ENCODE measurements at places on chromosomes 11 and 22.

GRCh38 chr11:110184456-110184855 lies 91.3 kb downstream of the ZC3H12C start:
- no peak for DNase-seq

DNA sequence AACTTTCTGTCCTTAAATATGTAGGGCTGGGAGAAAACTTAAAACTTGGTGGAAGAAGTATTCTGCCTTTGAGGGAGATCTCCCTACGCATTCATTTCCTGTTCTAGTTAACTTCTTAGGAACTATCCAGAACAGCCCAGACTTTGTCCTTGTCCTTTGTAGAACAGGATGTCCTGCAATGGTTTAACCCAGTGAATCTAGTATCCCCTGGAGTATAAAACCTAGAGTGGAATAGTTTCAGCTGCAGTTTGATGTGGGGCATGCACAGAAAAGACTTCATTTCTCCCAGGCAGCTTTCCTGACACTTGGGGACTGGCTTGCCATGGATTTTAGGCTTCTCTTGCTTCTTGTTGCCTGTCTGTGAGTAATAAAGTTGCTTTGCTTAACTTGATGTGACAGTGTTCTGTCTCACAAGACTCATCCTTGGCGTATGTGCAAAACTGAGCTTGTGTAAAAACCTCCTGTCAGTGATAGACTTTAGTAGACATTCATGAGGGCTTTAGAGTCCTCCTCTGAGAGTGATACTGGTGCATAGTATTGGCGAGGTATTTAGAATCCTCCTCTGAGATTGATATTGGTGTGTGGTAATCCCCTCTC lies 28.2 kb downstream of the ARHGAP42 start:
- DNase-seq, result no peak

DNA sequence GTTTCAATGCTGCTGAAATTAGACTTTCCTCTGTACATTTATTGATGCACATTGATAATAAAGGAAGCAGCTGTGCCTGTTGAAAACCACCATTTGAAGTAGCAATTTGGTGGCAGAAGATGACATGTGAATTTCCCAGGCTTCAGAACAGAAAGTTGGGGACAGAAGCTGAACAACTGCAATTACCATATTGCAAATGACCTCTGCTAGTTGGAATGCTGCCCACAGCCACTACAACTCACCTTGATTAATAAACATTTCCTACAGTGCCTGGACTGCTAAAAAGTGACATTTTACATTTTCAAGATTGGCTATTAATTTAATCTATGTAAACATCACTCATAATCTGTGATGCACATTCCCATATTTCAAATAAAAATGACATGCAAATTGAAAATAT lies 208.6 kb downstream of the LUZP2 start:
- DNase-seq, result no peak

- no peak for DNase-seq
Measured at GRCh38 chr11:47430524-47430923, 4.3 kb upstream of the PSMC3 start.

DNA sequence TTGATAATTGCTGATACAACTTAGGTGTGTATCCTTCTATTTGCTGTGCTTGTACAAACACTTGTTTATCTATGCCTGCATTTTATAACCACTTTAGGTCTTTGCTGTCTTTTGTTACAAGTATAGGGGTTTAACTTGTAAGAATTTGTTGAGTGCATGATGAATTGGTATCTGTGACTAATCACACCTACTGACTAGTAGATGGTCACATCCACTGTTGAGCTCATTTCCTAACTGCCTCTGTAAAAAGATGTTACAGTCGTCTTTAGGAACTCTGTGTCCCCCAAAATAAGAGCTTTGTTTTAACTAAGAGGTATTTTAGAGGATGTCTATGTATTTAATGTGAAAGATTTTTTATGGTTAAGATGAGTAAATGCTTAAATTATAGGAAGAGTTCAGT lies 60.5 kb downstream of the HIPK3 start:
- no peak for DNase-seq

DNA sequence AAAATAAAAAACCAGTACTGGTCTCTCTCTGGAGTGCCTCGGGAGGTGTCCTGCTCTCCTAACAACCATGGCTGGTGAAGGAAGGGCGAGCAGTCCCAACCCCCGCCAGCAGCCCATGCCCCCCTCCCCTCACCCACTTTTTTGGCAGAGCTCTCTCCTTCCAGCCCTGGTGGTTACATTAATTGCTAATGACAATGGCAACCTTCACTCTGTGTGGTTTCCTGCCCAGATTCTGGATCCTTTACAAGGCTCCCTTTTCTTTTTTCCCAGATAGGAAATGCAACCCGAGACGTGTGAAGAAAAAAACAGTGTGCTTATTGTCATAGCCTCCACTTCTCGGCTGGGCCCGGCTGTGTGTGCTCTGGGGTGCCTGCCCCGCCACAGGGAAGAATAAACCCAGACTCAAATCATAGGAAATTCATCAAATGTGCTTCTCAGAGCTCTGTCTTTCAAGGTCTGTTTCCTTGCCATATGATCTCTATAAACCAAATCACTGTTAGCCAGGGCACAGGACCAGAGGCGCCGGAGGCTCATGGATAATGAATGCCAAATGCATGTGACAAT lies 513.0 kb downstream of the SOX6 start:
- no peak for DNase-seq

DNA sequence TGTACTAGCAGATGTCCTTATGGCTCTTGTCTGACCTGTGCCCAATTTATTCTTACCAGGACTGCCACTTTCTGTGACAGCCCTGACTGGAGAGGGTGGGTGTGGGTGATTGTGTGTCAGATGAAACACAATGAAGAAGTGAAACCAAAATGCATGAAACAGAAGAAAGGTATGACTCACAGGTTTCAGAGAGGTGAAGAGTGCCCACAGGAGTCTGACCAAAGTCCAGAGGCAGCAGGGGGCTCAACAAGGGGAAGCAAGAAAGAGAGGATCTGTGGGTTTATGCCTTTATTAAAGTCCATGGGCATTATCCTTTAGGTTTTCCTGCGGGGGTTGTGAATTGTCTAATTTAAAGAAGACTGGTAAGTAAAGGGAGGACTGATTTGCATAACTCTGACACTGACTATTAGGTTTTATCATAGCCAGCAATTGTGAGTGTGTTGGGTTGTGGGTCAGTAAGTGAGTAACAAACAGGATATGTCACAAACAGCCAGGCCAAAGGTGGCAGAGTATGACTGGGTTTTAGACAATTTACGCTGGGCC lies 3.9 kb upstream of the OR4C6 start:
- no peak for DNase-seq

DNA sequence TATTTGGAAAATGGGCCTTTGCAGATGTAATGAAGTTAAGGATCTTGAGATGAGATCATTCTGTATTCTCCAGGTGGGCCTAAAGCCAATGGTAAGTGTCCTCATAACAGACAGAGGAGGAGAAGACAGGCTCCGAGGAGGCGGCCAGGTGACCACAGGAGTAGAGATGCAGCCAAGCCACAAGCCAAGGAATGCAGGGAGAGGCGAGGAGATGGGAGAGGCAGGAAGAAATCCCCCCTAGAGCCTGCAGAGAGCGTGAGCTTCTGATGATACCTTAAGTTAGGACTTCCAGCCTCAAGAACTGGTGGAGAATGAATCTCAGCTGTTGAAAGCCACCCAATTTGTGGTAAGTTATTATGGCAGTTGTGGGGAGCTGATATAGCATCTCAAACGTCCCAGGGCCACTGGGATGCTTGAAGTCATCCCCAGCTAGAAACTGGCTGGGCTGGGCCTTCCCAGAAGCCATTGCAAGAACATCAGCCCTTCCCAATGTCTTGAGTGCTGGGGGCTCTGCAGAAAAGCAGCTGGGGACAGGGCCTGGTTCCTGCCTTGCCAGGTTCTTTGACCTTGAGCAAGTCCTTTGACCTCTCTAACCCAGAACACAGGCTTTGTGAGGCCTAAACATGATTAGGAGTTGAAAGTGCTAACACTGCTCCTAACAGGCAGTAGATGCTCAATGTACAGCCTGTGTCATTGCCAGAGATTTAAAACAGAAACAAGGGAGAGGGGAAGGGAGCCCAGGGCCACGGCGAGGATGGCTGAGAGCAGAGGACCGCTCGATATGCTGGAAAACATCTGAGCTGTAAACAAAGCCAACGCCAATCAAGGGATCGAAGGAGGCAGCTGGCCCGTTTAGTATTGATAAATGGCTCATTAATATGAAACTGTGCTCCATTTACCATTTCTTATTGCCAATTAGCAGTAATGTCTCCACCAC lies 632.3 kb downstream of the TBC1D22A start:
- DNase-seq, result no peak

GRCh38 chr11:62324731-62325556 lies 12.3 kb upstream of the ASRGL1 start:
- peak; percentile 12 for DNase-seq

- DNase-seq, result peak; percentile 61
Measured at GRCh38 chr11:104127828-104128227, 36.1 kb downstream of the PDGFD start.

DNA sequence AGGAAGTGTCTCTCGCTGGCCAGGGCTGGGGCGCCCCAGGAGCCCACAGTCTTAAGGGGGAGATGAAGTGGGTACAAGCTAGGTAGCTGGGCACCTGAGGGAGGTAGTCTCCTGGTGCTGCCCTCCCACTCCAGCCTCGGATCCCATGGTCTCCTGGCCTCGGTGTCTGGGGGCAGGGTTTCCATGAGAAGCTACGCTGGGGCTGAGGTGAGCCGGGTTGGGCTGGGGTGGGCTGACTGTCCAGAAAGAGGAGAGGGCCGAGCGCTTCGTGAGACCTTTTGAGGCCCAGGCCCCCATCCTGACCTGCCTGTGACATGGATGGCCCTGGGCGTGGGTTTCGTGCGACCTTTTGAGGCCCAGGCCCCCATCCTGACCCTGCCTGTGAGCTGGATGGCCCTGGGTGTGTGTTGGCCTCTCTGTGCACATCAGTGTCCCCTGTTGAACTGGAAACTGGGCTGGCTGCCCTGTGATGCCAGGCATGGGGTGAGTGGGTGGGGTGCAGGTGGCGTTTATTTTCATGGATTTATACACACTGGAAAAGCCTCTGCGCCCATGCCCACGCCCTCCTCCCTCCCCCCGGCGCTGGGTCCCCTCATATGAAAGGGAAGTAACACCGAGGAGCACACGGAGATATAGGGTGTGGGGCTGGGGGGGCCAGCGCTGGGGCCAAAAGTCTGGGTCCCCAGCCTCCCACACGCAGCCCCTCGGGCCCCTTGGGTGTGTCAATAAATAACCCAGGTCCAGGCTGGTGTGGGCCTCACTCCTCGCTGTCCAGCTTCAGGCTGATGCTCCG lies 8.6 kb downstream of the AIP start:
- DNase-seq, result no peak

- no peak for DNase-seq
Measured at GRCh38 chr11:105834461-105834860, 187.6 kb downstream of the MSANTD4 start.

GRCh38 chr22:32744176-32744959 lies 57.1 kb upstream of the TIMP3 start:
- DNase-seq, result no peak

DNA sequence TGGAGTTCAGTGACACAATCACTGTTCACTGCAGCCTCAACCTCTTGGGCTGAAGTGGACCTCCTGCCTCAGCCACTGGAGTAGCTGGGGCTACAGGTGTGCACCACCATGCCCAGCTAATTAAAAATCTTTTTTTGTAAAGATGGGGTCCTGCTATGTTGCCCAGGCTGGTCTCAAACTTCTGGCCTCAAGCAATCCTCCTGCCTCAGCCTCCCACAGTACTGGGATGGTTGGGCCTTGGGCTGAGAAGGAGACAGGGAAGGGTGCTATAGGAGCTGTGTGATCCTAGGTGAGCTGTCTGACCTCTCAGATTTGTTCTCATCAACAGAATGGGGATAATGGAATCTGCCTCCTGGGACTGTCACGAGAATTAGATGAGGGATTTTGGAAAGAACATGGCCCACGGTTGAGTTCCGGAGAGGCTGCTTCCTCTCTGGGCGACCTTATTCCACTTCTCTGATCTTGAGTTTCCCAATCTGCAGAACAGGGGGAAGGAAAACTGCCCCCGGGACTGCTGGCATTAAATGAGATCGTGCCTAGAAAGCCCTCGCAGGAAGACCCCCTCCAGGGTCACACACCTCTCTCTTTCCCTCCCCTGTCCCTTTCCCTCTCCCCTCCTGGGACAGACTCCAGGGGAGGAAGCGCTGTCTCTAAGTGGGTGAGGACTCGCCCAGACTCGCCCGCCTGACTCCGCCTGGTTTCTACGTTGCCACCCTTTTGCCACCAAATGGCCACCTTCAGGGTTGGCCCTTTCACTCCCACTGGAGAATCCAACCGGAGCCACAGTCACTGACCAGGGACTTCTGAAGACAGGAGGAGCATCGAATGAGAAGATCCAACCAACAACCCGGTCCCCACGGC lies 50.1 kb downstream of the MCM5 start:
- DNase-seq, result no peak

DNA sequence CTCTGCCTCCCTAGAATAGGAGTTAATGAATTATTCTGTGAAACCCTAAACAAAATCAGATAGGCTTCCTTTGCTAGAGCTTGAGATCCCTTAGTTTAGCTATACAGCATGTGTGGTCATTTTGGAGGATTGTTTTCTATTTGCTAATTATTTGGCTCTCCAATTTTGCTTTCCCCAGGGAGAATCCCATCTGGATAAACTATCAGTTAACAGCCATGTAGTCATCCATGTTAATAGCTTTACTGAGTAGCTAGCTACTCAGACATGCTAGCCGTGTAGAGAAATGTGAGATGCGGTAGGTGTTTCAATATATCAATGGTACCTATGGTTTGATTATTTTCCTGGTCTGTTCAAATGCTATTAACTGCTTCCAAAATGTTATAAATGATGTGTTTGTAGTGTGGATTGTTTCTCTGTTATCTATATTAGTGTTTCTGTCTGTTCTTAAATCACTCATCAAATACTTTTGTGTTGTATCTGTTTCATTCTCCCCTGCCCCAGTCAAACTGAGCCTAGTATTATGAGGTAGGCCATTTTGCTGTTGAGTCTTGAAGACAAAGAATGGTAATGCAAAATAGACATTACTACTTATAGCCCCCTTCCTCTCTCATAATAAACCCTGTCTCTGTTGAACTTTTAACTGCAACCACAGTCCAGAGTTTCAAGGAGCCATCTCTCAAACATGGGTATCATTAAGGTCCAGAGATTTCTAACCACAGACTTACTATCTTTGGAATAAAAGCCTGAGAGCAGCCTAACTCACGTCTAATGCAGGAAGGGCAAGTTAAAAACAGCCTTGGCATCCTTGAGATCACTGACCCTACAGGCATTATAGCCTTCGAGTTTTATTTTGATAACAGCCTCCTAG lies 56.1 kb upstream of the GRAMD1B start:
- no peak for DNase-seq
